Airway epithelial cell (primary cell): ENCODE measurements at places on chromosomes 11 and 22. TPM values are rescaled to one million over a fixed set of nuclear protein-coding genes. Genes with fewer than 3 reads are reported as not detected.

Gene ANGPTL5
- total RNA-seq = not detected in 2 replicates

Gene KIRREL3
- not detected in 2 replicates for total RNA-seq

Gene PHOX2A
- total RNA-seq = not detected in 2 replicates

Gene JAML
- total RNA-seq = not detected in 2 replicates

Gene MPPED2
- total RNA-seq = not detected in 2 replicates

Gene GGT5
- 1.1 and 1.9 TPM in 2 replicates for total RNA-seq

Gene GGTLC3
- total RNA-seq = not detected in 2 replicates

Gene ARHGAP8
- total RNA-seq = 29.4 and 36.8 TPM in 2 replicates

Gene SOX10
- total RNA-seq = not detected in 2 replicates

Gene TMPRSS13
- 22.9 and 32.7 TPM in 2 replicates for total RNA-seq

Gene GAS2
- total RNA-seq = 1.7 and 3.2 TPM in 2 replicates

Gene FGF4
- total RNA-seq = not detected in 2 replicates

Gene RIBC2
- total RNA-seq = 0.42 and 0.46 TPM in 2 replicates

Gene FADS3
- 16.9 and 18.3 TPM in 2 replicates for total RNA-seq

Gene RELT
- total RNA-seq = 6.3 and 7.2 TPM in 2 replicates

Gene SCT
- not detected in 2 replicates for total RNA-seq

Gene MS4A4A
- total RNA-seq = not detected in 2 replicates
